ENCODE measurements at places on chromosomes 2 and 18.

GRCh38 chr2:190698895-190699294 is 50.0 kb downstream of the NAB1 start:
- DNase-seq = no peak

GRCh38 chr2:207546822-207547221 is 17.1 kb downstream of the CREB1 start:
- no peak for DNase-seq

- DNase-seq = no peak
Measured at GRCh38 chr18:36128530-36128870, 640 bp downstream of the SLC39A6 start.

DNA sequence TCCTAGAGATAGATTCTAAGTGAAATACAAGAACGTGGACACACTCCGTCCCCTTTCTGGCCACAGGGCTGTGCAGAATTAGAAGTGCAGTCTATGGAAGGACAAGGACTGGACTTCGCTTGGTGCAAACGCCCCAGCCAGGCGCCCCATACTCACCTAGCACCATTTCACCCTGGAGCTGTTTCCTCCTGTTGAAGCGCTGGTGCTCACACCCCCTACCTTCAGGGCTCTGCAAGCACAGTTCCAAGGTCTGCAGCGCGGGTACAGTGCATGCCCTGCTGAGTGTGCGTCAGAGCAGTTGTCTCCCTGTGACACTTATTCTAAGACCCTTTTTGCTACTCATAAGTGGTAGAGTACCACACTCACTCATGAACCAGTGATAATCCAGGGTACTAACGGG is 3.0 kb downstream of the HPCAL1 start:
- no peak for DNase-seq

GRCh38 chr18:63539904-63540510 is 2.2 kb upstream of the SERPINB12 start:
- DNase-seq = no peak

DNA sequence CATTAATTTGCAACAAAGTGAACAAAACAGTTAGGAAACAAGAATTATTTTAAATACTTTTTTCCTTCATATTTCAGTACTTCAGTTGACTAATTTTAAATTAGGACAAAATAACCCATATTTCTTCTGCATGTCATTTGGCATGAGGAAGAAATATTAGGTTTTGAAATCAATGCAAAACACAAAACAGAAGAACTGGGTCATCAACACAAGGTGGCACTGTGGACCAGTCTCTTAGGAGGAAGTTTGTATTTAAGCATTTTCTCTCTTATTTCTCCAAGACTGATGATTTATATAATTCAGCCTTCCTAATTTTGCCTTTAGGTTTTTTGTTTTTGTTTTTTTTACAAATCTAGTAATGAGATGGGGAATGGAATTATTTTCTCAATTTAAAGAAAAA is 352.8 kb upstream of the KCNH7 start:
- DNase-seq = no peak

GRCh38 chr18:77082316-77082955 is 50.1 kb downstream of the MBP start:
- DNase-seq = no peak

- DNase-seq = no peak
Measured at GRCh38 chr2:181632733-181633401, 24.0 kb downstream of the CERKL start.

- DNase-seq = no peak
Measured at GRCh38 chr2:14194233-14194632, 438.3 kb upstream of the LRATD1 start.

DNA sequence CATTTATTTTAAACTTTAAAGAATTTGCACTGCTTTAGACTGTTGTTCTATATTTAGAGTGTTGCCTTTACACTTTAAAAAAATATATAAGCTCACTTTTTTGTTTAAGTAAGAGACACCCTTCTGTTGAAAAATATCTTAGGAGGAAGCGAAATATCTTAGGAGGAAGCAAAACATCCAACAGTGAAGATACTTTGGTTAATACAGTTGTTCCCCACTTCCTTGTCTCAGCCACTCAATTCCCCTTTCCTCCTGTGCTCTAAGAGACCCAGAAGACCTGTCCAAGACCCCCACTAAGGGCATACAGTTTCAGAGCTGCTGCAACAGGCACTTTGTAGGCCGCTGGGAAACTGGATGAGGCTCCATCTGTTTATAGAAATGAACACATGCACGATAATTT is 5.7 kb downstream of the SERPINB8 start:
- no peak for DNase-seq

- DNase-seq = no peak
Measured at GRCh38 chr2:3291750-3292149, 85.9 kb downstream of the EIPR1 start.

- no peak for DNase-seq
Measured at GRCh38 chr18:24778810-24779418, 318.5 kb downstream of the HRH4 start.

- no peak for DNase-seq
Measured at GRCh38 chr2:189613077-189613636, 32.6 kb upstream of the SLC40A1 start.

GRCh38 chr2:161969159-161969558 is 104.9 kb downstream of the DPP4 start:
- DNase-seq = no peak

DNA sequence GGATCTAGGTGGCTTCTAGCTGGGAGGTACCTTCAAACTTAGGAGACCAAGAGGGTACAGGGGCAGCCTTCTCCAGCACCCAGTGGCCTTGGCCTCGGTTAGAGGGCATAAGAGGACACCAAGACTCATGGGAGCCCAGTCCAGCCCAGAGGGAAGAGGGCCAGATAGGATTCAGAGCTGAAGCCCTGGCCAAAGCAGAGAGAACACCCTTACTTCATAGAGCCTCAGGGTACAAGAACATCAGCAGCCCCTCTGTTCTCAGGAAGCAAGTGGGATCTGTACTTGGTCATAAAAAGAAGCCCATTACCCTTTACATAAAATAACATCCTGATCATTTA is 45.0 kb upstream of the ASPRV1 start:
- no peak for DNase-seq

DNA sequence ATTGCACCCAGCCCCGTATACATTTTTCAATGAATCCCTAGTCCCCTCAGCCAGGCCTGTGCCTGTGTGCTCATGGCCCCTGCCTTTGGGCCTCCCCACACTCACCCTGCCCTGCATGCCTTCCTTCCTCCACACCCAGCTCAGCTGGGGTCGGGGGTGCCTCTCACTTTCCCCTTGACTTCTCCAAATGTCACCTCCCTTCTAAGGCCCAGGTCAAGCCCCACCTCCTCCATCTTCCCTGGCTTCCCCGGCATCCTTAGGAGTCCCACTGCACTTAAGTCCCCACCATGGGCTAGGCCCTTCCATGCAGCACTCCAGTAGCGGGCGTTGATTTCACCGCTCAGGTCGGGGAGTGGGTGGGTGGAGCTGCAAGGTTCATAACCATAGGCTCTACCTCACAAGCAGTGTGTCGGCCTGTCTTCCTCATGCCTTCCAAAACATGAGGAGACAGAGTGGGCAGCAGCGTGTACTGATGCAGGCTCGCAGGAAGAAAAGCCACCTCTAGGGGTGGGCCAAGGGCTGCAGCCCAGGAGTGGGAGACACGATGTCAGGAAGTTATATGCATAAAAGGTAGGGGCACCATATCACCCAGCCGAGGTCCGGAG is 47.7 kb downstream of the DNMT3A start:
- no peak for DNase-seq

All from lower leg skin (tissue), 4 donors.